ENCODE measurements at places on chromosomes 5 and 9.

GRCh38 chr5:16992006-16992405, 55.9 kb upstream of the MYO10 start:
- no peak for DNase-seq

- no peak for DNase-seq
Observed at GRCh38 chr5:19532936-19533335, 455.1 kb downstream of the CDH18 start.

- peak; percentile 37 for DNase-seq
Observed at GRCh38 chr9:133160742-133161546, 2.8 kb downstream of the GBGT1 start.

DNA sequence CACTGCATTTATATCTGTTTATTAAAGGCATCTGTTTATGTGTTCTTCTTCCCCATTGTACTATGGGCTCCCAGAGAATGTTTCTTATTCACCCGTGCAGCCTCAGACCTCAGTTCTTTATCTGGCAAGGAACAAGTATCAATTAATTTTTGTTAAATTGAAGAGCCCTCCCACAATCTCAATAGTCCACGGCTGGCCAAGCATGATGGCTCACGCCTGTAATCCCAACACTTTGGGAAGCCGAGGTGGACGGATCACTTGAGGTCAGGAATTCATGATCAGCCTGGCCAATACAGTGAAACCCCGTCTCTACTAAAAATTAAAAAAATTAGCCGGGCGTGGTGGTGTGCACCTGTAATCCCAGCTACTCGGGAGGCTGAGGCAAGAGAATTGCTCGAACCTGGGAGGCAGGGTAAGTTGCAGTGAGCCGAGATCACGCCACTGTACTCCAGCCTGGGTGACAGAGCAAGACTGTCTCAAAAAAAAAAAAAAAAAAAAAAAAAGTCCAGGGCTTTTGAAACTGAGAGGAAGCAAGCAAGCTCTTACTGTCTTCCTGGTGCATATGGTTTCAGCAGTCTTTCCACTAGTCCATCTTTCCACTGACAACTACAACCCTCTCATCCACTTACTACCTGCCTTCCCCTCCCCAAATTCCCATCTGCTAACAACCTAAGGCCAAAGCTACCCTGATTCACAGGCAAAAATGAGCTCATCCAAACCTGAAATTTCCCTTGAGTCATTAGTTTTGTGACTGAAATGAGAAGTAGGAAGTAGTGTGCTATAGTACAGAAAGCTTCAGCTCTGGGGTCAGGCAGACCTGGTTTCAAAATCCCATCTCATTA, 2.3 kb upstream of the HK3 start:
- DNase-seq = no peak

- DNase-seq = no peak
Observed at GRCh38 chr5:180808461-180809000, 5.9 kb upstream of the MGAT1 start.

DNA sequence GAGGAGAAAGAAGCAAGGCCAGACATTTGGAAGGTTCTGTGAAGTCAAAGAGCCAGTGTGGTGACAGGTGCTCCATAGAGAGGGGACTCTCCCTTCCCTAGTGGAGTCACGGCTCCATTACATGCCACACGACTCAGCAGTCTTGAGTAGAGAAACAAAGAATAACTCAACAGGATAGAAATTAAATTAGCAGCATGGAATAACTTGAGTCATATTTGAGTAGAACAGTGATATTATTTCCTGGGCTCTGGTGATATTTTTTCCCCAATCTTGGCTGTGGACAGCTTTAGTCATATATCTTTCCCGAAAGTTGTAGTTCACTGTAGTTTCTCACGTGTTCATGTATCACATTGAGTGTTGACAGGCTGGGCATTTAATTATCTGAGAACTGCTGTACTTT, 149.7 kb upstream of the EFNA5 start:
- DNase-seq = no peak

- no peak for DNase-seq
Observed at GRCh38 chr5:140347360-140347759, 957 bp upstream of the HBEGF start.

GRCh38 chr5:63823583-63823982, 138.7 kb downstream of the HTR1A start:
- DNase-seq = no peak

DNA sequence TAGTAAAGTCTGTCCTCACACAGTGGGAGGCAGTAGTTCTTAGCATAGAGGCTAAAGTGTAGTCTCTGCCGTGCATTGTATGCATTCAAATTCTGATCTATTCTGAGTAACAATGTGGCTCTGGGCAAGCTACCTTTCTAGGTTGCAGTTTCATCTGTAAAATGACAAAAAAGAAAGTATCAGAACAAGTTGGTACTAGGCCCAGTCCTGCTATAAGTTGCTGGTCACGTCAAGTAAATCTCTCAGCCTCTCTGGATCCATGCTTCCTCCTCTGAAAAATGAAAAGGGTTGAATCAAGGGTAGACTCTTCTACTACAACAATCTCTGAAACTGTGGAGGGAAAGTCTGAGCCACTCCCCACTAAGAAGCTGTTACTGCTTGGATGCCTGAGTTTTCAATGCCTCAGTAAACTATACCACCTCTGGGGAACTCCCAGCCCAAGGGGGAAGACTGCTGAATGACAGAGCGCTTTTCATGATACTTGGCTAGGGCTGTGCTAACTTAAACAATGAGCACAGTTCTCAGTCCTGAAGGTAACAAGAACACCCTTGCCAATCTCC, 34.5 kb upstream of the SPARC start:
- DNase-seq = no peak

GRCh38 chr9:135192686-135193085, 105.2 kb downstream of the OLFM1 start:
- no peak for DNase-seq

- no peak for DNase-seq
Observed at GRCh38 chr9:3887221-3887653, 361.4 kb upstream of the RFX3 start.

GRCh38 chr5:67401172-67401571, 204.6 kb upstream of the CD180 start:
- no peak for DNase-seq

GRCh38 chr9:91734371-91734981, 215.6 kb downstream of the ROR2 start:
- peak; percentile 33 for DNase-seq

- DNase-seq = no peak
Observed at GRCh38 chr5:55667938-55668337, 44.2 kb downstream of the SLC38A9 start.

GRCh38 chr5:98173334-98173733, 600.1 kb upstream of the RGMB start:
- no peak for DNase-seq

- no peak for DNase-seq
Observed at GRCh38 chr5:174734571-174735497, 10.5 kb downstream of the MSX2 start.

DNA sequence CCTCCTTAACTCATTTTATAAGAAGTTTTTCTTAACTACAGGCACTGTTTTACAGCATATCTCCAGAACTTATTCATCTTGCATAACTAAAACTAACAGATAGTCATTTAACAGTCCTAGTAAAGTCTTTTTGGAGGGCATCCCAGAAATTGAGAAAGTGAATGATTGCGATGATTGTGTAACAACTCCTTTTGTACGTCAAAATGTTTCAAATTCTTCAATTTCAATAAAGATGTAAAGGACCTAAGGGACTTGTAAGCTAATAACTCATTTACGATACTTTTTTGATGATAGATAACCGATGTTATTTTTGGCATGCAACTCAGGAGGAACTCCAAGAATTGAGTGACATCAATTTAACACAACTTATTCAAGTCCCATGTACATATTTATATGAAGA, 42.7 kb downstream of the SVEP1 start:
- no peak for DNase-seq

DNA sequence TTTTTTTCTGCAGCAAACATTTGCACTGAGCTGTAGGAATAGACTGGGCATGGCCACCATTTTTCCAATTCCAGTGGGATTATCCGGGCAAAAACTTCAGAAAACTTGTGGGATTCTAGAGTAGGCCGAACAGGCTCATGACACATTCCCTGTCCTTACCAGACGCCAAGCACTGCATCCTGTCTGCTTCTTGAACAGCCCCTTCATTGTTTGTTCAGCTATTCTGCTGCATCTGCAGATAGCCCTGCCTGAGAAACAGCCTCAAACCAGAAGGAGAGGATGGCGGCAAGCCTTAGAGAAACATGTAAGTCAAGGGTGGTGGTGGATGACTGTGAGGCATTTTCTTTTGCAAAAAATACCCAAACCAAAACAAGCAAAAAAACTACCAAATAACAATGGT, 111.8 kb upstream of the NTRK2 start:
- DNase-seq = no peak

DNA sequence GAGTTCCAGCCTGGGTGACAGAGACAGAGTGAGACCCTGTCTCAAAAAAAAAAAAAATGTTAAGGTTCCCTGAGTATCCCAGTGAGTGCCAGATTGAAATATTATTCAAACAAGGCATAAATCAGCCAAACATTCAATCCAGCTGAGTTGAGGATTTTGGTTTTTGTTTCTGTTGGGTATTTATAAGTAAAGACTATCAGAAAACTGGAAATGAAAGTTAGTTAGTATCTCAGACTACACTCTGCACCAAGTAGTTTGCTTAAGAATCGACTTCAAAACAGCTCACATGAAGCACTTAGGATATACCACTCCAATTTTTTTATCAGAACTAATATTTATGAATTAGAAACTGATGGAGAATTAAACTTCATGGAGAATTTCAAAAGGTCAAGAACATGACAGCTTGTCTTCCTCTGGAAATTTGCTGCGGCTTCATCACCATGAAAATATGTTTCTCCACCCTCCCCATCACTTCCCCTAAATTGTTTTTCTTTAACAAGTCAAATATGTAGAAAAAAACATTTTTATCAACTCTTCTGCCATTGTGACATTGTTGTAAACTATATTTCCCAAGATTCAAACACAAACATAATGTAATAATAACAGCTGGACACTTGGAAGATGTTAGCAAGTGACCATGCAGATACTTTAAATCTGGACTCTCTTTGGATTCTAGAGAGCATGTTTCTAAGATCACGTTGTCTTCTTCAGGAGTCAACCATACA, 110.0 kb upstream of the PTGER4 start:
- no peak for DNase-seq

GRCh38 chr5:119072496-119072895, 1.6 kb downstream of the DMXL1 start:
- no peak for DNase-seq

DNA sequence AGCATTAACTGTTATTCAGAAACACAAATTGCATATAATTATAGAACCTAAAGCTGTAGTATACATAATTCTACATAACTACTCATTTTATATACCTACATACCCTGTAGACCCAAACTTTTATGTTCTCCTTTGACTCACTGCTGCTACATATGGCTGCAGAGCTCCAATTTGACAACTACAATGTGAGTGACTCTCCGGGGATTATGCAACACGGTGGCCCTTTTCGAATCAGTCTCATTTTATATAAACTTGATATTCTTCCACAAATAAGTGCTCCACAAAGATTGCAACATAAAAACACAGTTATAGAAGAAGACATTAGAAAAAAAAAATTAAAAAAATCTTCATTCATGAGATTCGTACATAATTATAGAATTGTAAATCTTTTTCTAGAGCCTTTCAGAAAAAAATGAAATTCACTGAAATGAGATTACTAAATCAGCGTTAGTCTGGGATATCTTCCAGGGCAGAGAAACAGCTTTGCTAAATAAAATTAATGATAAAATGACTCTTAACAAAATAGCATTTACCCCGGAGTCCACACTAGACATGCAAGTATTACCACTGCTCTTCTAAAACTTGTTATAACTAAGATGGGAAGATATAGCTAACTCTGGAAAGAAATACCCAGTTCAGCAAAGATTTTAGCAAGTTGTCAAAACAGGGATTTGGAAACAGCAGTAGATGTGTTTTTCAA, 52.6 kb downstream of the SRFBP1 start:
- no peak for DNase-seq

DNA sequence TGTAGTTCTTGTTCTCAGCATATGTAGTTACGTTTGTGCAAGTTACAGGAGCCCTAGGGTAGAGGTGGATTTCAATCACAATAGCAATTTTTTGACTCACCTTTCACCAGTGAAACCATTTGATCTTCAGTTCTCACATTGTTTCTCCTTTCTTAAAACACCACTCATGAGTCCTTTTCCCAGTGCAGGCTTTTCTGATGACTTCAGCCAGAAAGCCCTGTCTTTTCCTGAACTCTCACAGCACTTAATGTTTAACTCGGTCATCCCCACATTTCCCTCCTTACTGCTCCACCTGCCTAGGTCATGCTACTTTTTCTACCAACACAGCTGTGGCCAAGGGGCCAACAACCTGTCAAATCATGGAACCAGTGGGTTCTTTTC, 37.9 kb downstream of the ARHGEF28 start:
- DNase-seq = no peak

DNA sequence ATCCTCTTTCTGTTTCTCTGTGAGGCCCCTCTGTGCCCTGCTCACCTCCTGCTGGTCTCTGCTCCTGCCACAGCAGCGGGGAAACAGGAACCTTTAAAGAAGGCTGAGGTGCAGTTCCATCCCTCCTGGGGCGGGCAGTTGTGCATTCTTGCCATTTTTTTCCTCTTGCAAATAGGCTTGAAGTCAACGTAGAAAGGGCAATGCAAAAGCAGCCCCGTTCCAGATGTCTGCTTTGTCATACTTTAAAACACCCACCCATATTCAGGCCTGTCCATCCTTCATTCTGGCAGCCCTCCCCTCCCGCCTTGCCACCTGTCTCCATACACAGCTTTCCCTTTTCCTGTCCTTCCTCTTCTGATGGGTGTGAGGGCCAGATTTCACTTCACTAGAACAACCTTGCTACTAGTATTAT, 65.4 kb upstream of the KLF9 start:
- no peak for DNase-seq

DNA sequence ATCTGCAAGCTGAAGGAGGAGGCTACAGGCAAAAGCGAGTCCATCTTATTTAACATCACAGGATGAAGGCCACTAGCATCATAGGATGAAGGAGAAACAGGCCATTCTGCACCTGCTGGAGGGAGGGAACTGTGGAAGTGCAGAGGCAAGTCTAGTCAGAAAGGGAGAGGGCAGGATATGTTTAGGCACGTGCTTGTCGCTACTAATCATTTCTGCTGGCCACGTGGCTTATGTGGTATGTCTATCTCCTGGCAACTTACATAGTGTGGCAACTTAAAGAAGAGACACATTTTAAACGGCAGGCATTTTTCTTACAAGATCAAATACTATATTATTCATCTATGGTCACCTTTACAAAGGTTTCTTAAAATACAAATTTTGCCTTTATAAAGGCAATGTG, 74.0 kb downstream of the GNAQ start:
- DNase-seq = no peak

GRCh38 chr5:150434464-150434863, 15.1 kb downstream of the RPS14 start:
- DNase-seq = no peak

- no peak for DNase-seq
Observed at GRCh38 chr5:169781420-169782345, 144.6 kb downstream of the DOCK2 start.

DNA sequence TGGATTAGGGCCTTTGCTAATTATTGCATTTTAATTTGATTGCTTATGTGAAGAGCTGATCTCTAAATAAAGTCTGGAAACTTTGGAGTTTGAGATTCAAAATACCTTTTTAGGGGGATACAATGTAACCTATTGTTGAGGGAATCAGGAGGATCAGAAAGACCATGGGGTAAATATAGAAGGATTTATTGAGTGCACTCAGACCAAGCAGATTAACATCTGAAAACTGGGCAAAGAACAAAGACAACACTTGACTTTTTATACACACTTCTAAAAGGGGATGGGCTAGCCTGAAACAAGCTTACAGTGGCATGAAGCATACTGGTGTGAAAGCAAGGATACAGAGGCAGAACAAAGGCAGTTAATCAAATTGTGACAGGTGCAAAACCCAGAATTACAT, 174.3 kb downstream of the MRPS30 start:
- DNase-seq = no peak
